T follicular helper cell (primary cell): ENCODE measurements at places on chromosomes 3 and 15.

DNA sequence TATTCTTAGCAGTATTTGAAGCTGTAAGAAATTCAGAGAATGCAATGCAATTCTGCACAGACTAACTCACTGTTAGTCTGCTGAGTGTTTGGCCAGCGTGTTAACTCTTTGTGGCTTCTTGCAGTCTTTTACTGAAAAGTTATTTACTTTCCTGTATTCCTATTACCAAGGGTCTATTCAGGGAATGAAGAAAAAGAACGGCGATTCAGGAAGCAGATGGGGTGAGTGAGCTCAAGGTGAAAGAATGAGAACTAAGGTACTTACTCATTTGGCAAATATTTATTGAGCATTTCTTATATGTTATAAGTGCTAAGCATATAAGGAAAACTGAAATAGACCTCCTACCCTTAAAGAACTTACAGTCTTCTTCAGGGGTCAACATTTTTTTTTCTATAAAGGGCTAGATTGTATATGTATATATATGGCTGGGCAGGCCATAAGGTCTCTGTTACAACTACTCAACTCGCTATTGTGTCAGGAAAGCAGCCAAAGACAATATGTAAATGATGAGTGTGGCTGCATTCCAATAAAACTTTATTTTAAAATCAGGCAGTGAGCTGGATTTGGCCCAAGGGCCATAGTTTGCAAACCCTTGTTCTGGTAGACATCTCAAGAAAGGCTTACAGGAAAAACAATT, 271.9 kb upstream of the GADL1 start:
- no peak for DNase-seq

DNA sequence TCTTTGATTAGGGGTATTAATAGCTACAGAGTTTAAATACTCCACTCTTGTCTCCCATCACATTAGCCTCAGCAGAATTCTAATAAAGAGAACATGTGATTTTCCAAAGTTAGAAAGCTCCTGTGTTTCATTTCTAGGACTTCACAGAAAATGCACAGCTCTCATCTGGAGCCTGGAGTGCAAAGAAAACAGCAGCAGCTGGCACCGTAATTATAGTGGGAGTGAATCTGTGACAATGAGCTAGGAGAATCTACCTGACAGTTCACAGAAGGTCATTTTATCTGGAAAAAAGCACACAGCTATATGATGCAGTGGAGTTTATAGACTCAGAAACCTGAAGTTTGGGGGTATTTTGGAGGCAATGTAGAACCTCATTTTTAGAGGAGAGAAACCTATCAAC, 5.4 kb upstream of the TRIM59 start:
- DNase-seq = no peak

DNA sequence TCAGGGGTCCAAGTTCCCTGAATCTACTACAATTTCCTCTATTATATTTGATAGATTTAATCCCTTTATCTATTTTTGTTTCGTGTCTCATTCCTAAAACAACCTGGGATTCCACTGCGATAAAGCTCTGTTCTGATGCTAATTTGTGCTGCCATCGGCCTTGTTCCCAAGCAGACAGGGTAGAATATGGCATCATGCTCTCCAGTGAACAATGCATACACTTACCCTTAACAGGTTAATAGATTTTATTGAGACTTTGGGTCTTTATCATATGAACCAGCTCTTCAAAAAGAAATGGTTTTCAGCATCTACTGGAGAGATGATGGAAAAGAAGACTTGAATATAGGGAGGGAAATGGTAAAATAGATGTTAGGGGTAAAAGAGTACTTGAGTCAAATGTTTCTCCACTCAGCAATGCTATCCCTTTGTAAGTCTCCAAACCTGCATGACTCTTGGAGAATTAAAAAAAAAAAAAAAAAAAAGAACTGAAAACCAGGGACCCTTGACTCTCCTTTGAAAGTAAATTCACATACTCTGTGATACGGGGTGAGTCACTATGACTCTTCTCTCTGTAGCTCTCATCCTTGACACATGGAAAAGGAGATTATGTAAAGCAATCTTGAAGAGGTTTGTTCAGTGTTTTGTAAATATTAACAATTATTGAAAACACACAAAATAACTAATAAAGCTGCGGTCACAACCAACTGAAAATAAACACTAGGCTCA, 268.8 kb downstream of the ZBTB20 start:
- no peak for DNase-seq

- DNase-seq = no peak
Measured at GRCh38 chr3:16011376-16011775, 163.1 kb upstream of the GALNT15 start.

DNA sequence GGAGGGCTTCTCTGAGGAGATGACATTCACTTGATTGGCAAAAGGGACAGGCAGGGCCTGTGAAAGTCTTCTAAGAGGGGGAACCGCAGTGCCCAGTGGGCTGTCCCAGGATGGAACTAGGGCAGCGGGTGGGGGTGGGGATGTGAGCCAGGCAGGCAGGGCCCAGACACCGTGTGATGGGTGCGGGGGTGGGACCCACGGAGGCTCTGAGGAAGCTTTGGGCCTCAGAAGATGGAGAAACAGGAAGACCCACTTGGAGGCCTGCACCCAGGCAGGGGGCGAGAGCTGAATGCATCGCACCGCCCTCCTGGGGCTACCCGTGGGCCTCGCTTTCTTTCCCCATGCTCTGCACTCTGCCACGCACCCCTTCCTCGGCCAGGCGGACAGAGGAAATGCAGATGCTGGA, 32.9 kb upstream of the ACAD9 start:
- DNase-seq = no peak

DNA sequence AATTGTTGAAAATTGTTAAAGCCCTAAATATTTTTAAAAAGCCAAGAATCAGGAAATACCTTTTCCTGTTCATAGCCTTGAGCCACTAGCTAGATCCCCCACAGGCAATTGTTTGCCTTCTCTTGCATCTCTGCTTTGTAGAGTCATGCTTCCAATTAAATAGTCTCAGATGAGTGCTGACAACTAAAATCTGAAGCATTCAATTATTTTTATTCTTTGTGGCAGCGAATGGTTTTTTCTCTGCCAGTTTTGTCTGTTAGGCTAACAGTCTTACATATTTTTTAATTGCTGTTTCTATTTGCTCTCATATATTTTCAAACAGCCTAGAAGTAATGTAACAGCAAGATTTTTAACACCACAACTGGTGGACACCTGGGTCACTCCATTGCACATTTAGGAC, 277.1 kb upstream of the GBE1 start:
- DNase-seq = no peak

DNA sequence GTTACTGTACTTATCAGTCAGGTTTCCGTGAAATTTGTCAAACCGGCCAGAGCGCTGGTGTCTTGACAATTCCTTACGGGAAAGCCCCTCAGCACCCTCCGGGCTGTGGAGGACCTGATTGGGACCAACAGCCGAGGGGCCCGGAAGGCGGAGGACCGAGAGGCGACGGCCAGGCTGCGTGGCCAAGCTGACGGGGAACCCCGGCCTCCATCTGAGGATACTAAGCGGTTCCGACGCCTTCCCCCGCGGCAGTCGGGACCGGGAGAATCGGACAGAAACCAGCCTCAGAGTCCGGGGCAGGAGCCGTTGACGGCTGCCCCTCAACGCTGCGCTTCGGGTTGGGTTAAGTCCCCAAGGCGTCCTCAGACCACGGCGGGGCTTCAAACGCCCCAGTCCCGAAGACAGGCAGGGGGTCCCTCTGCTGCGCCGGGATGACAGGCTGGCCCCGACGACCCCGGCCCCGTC, 499 bp downstream of the ALDH1A2 start:
- DNase-seq = no peak

DNA sequence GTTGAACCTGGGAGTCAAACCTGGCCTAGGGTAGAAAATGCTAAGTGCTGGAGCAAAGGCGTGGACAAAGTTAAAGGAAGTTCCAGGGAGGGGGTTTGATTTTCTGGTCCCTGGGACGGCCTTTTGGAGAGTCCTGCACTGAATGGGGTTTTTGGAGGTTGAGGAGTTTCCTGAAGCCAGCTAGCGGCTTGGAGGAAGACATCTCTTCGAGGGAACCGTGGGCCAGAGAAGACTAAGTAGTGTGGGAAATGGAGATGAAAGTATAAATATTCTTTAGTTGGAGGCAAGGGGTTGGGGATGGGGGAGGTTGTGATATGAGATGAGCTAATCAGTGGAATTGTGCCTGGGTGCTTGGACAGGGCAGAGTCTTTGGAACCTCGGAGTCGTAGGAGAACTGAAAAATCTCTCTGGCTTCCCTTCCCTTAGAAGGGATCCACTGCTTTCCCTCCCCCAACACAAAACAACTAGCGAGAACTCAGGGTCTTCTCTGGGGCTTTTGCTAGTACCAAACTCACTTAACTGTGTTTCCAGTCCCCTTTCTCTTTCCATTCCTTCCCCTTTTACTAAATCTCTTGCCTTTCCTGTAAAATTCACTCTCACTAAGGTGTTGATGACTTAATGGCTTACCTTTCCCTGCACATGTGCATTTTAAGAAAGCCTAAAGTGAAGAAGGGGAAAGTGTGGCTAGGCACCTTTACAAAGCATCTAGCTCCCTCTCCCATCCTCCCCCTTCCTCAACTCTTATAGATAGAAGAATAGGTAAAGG, 1.0 kb downstream of the LPP start:
- no peak for DNase-seq

DNA sequence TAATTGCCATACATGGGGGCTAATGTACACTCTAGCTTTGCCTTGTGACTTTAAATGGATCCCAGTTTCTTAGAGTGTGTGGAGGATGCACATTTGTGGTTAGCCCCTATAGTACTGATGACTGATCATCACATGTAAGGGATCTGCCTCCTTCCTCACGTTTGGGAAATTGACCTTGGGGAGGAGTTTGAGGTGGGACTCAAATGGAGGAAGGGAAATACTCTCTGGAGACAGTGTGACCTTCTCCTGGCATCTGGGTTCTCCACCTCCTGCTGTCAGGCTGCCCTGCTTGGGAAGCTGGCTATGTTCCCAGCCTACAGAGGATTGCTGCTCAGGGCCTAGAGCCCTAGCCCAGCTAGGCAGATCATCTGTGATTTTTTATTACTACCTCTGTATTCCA, 48.7 kb downstream of the PPM1L start:
- no peak for DNase-seq
